BE2C (cell line): ENCODE measurements at places on chromosomes 1 and 21.

GRCh38 chr1:78840453-78841271 is 165.9 kb downstream of the ADGRL4 start:
- no peak for DNase-seq

- DNase-seq = no peak
Observed at GRCh38 chr1:170659399-170660035, 4.4 kb upstream of the PRRX1 start.

- no peak for DNase-seq
Observed at GRCh38 chr1:99069146-99069545, 64.5 kb upstream of the PLPPR5 start.

DNA sequence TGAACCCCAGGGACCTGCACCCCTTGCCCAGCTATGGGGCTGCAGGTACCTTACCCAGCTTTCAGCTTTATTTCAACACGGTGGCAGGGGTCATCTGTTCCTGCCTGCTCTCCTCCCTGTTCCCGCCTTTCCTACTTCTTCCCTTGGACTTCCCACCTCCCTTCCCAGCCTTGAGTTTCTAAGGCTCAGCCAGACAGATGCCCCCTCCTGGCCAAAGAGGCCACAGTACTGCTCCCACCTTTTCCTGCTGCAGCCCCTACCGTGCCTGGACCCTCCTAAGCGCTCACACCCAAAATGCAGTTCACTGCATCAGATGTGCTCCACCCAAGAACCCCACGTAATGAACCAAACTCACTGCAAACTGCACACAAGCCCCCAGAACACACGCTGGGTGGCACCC is 7.7 kb downstream of the NOC2L start:
- peak; percentile 48 for DNase-seq

- peak; percentile 68 for DNase-seq
Observed at GRCh38 chr1:82775406-82776000, 974.8 kb downstream of the ADGRL2 start.

GRCh38 chr1:31592132-31592531 is 15.8 kb downstream of the TINAGL1 start:
- no peak for DNase-seq
